Effector CD8-positive, alpha-beta T cell (primary cell): ENCODE measurements at places on chromosomes 7 and 10.

DNA sequence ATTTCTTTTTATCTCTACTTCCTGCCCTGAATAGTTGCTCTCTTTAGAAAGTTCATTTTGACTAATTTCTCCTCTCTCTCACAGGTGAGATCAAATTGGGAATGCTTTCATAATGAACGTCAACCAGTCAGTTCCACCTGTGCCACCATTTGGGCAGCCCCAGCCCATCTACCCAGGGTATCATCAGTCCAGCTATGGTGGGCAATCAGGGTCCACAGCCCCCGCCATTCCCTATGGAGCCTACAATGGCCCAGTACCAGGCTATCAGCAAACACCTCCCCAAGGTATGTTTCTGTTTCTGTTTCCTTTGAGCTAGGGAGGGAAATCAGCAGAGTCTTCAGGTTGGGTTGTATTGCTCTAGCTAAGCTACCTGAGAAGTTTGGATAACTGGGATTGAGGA lies 2.5 kb downstream of the SEC24C start:
- DNase-seq = no peak

- DNase-seq = no peak
Observed at GRCh38 chr10:52664629-52665028, 108.0 kb downstream of the MBL2 start.

- DNase-seq = no peak
Observed at GRCh38 chr7:26306790-26307189, 15.1 kb downstream of the SNX10 start.

DNA sequence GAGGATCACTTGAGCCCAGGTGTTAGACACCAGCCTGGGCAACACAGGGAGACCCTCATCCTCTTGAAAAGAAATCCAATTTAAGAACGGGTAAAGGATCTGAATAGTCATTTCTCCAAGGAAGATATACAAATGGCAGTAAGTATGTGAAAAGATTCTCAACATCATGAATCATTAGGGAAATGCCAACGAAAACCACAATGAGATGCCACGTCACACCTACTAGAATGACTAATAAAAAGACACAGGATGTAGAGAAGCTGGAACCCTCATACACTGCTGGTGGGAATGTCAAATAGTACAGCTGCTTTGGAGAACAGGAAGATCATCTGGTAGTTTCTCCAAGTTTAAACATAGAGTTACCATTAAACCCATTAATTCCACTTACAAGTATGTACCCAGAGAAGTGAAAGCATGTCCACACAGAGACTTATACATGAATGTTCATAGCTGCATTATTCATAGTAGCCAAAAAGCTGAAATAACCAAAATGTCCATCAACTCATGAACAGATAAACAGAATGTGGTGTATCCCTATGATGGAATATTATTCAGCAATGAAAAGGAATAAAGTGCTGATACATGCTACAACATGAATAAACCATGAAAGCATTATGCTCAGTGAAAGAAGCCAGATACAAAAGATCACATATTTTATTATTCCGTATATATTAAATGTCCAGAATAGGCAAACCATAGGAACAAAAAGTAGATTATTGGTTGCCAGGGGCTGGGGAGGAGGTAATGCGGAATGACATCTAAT lies 13.1 kb upstream of the ZMIZ2 start:
- no peak for DNase-seq

GRCh38 chr10:76285515-76285914 lies 854.1 kb downstream of the LRMDA start:
- DNase-seq = no peak

DNA sequence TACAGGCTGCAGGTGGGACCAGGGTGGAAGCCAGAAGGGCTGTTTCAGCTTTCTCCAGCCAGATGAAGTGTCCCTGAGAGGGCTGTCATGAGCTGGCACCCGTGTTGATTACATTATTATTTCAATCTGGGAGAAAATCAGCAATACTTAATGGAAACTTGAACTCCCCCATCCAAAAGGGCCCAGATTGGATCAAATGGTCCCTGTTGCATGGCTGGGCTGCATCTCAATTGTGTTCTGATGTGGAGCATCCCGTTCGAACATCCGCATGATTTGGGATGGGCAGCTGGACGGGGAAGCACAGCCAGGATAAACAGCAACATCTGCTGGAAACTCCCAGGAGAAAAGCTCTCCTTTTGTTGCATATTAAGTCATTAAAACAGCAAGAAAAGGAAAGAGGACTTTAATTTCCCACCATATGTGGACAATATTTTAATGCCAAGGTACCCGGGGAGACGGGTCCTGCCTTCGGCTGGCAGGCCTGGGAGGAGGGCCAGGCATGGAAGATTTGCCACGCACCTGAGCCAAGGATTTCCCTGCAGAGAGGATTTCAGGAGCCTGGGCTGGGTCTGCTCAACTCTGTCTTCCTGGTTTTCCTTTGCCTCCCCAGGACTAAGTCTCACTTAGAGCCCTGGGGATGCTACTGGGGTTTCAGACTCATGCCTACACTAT lies 52.4 kb downstream of the NPTX2 start:
- no peak for DNase-seq

- no peak for DNase-seq
Observed at GRCh38 chr7:114959931-114960330, 38.0 kb downstream of the MDFIC start.

DNA sequence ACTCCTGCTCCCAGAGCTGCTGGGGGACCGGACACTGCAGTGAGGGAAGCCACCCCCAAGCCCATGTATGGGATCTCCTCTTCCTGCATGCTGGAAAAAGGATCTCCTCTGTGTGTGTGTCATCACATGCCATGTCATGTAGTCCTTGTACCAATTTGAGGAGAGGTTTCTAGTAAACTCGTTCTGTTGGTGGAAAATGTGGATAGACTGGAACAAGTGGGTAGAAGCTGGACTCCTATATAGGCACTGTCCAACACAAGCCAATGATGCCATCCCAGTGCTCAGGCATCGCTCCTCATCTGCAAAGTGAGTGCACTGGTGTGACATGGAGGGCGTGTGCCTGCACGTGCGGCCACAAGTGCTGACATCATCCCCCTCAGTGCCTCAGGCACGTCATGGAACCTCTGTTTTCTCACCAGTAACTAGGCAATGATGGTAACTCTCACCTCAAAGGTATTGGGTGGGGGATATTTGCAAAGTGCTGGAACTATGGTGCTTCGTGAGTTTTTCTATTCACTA lies 19.3 kb downstream of the MYO1G start:
- DNase-seq = no peak

DNA sequence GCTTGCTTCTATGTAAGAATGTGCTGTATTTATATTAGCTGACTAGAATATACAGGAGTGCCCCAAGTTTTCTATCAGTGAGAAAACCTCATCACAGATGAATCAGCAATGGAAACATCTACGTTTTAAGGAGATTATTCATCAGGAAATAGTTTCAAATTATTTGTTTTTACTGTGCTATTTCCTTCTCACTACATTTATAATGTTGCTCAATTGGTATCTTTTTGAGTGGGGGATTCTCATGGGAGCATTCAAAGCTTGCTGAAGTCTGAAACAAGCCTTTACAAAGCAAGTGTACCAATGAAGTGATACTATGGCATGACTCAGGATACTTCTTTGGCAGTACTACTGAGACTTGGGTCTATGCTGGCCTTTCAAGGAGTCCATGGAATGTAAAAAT lies 191.1 kb upstream of the SLC26A5 start:
- no peak for DNase-seq

GRCh38 chr10:119309423-119309770 lies 102.0 kb downstream of the GRK5 start:
- no peak for DNase-seq

DNA sequence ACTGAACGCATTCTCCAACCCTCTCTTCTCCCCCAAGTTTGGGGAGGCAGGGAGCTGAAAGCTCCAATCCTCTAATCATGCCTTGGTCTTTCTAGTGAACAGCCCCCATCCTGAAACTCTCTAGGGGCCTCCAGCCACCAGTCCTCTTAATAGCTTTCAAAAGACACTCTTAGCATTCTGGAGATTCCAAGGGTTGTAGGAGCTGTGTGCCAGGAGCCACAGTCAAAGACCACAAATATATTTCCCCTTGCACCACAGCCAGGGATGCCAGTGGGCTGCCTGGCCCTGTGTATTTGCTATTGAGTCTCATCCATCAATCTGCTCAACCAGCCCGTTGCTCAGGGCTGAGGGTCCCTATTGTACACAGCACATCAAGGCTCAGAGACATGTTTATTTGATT lies 18.5 kb upstream of the MLXIPL start:
- no peak for DNase-seq

DNA sequence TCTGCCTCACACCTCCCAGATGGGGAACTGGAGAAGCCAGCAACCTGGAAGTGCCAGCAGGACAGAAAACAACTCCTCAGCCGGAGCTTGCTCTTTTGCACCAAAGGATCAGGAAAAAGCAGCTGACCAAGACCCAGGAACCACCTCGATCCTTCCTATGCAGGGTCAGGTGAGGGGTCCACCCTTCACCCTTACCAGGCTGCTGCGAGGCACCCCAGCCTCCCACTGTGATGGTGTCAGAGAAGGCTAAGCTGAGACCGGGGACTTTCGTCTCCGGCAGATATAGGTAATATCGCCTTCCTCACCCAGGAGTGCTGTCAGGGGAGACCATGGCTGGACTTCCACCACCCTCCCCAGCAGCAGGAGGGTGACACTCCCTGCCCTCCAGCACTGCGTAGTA lies 254.7 kb downstream of the TCERG1L start:
- DNase-seq = no peak

DNA sequence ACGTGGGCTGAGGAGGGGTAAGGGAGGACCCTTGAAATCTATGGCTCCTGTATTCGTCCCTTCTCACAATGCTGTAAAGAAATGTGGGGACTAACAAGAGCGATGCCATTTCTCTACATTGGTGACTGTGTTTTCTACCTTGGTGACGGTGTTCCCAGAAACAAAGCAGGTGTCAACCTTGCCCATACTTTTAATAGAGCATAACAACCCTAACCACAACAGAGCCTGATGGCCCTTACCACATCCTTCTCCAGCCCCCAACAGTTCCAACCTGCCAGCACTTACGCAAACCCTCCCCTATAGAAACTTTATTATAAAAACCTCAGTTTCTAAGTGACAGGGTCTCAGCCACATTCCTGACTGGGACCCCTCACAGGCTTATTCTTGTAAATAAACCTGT lies 28.2 kb upstream of the ADCYAP1R1 start:
- DNase-seq = no peak

DNA sequence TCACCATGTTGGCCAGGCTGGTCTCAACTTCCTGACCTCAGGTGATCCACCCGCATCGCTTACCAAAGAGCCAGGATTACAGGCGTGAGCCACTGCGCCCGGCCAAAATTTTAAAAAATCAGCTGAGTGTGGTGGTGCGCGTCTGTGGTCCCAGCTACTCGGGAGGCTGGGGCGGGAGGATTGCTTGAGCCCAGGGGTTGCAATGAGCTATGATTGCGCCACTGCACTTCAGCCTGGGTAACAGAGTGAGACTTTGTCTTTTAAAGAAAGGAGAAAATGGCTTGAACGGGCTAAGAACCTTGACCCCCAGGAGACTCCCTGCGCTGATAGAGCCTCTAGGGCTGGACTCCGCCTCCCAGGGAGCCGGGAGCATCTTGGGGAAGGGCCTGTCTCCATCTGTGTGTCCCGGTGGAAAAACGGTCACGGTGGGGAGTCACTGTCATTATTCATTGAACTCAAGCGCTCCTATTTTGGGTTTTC lies 760 bp upstream of the KCTD7 start:
- no peak for DNase-seq
